AG04449 (cell line): ENCODE measurements at places on chromosomes 1 and 21.

GRCh38 chr1:216502528-216503162, 79.4 kb upstream of the USH2A start:
- DNase-seq: no peak

DNA sequence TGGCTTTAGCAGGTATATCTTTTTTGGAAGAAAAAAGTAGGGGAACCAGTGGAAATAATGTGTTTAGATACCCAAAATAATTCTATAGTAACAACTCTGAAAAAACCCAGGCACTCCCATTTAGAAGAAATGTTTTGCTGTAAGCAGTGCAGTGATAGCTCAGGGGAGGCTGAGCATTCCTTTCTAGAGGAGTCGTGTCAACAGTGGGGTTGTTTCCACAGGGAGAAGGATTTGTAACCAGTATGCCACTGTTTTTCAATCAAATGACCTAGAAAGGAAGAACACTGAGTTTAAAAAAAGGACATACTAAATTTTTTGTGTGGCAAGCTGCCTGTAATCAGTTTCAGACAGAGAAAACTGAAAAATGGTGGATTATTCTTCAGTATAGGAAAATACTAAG, 2.4 kb downstream of the PGD start:
- DNase-seq: no peak

- no peak for DNase-seq
Observed at GRCh38 chr1:94658221-94658620, 116.7 kb upstream of the F3 start.

GRCh38 chr21:42552407-42553336, 39.0 kb downstream of the SLC37A1 start:
- no peak for DNase-seq

- peak; percentile 46 for DNase-seq
Observed at GRCh38 chr1:201882665-201883132, 6.0 kb upstream of the SHISA4 start.

DNA sequence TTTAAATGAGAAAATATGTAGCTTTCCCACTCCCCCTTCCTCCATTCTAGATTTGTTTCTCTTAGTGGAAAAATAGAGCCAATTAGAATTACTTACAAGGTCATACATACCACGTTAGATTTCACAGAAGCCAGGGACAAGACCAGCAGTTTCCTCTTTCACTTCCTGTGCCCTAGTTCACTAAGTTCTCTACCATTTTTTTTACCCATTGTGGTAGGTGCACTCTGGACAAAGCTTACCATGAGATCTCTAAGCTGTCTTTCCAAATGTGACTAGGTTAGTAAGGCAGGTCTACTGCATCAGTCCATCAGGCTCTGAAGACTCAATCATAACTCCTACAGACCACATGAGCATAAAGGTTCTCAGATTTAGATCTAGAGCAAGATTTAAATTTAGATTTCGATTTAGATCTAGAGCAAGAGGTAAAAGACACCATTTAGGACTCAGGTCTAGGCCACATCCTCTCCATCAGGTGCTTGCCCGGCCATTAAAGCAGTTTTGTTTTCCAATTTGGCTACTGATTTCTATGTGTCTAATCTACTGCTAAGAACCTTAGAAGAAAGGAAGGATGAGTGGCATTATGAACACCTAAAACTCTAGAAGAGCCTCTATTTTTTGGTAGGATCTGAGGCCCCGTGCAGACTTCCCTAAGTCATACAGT, 235.3 kb downstream of the FAF1 start:
- no peak for DNase-seq

GRCh38 chr1:233331676-233332519, 4.4 kb downstream of the MAP3K21 start:
- no peak for DNase-seq

GRCh38 chr1:156119503-156120209, 5.1 kb downstream of the LMNA start:
- no peak for DNase-seq

- DNase-seq: no peak
Observed at GRCh38 chr1:12333036-12333785, 103.4 kb downstream of the VPS13D start.

DNA sequence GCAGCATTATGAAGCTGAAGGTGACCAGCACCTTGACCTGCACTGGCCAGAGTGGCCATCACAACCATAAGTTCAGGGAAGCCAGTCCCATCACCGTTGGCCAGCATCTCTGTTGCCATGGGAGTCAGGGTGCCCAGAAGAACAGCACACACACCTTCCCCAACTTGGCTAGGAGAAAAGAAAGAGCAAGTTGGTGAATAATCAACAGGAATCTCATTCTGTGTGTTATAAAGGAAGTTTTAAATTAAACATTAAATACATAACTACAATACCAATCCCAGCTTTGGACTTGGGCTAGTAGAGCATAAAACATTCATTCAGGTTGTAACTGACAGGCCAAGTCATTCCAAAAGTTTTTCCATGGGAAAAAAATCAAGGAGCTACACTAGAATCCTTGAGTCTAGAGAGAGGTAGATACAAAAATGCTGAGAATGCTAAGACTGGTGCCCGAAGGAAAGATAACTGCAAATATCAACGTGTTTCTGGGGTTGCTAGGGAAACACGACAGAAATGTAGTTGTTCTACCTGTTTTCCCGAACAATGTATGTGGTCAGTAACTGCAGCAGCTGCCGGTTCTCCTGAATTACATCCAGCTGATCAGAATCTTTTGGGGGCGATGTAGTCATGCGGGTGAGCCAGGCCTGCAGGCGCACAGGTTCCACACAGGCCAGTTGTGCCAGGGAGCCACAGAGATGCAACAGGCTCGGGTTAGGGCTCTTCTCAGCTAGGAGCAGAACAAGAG, 45.6 kb downstream of the UBR4 start:
- no peak for DNase-seq

GRCh38 chr1:27934818-27935549, at the start of gene SMPDL3B:
Gene SMPDL3B (plus strand): TSS chr1:27935000. CDS start chr1:27935184, 184 bp downstream.
- DNase-seq: no peak

DNA sequence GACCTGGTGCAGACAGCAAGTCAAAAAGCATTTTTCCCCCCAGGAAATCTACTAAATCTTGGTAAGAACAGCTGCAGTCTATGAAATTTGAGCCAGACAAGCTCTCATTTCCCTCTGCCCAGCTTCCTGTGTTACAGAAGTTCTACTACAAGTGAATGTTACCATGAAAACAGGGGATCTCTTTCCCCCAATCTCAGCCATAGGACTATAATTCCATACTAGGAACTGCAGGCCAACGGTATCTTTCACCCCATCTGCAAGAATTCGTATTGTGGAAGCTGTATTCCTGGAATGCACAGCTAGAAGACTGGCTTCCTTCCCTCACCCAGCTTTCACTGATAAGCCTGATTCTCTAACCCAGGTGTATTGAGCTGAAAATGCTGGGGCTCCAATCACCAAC, 1655.4 kb downstream of the BRINP3 start:
- DNase-seq: no peak
